ENCODE measurements at places on chromosomes 3 and 15.

DNA sequence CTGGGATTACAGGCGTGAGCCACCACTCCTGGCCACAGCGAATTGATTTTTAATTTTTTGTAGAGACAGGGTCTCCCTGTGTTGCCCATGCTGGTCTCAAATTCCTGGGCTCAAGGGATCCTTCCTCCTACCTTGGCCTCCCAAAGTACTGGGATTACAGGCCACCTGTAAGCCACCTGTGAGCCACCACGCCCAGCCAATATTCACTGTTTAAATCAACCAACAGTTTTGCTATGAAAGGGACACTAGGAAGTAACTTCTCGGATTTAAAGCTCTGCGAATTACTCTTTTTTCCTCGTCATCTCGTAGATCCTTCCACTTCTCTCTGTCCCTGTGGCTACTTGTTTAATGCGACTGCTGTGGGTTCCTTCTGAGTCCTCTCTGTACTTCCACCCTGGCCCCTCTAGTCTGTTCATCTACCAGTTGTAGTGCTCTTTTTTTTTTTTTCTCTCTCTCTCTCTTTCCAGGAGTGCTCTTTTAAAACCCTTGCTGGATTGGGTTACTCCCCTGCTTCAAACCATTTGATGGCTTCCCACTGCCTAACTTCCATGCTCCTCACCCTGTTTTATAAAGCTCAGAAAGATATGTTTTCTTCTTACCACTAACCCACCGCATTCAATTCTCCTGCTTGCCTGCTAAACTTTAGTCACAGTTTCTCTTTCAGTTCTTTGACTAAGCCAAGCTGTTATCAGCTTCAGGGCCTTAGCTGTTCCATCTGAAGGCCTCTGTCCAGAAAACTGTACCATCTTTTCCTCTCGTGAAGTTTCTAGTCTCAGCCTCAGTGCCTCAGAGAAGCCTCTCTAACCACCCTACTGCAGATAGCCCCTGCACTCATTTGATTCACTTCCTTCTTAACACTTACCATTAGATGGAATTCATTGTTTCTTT, 12.4 kb downstream of the RTF1 start:
- no peak for DNase-seq

DNA sequence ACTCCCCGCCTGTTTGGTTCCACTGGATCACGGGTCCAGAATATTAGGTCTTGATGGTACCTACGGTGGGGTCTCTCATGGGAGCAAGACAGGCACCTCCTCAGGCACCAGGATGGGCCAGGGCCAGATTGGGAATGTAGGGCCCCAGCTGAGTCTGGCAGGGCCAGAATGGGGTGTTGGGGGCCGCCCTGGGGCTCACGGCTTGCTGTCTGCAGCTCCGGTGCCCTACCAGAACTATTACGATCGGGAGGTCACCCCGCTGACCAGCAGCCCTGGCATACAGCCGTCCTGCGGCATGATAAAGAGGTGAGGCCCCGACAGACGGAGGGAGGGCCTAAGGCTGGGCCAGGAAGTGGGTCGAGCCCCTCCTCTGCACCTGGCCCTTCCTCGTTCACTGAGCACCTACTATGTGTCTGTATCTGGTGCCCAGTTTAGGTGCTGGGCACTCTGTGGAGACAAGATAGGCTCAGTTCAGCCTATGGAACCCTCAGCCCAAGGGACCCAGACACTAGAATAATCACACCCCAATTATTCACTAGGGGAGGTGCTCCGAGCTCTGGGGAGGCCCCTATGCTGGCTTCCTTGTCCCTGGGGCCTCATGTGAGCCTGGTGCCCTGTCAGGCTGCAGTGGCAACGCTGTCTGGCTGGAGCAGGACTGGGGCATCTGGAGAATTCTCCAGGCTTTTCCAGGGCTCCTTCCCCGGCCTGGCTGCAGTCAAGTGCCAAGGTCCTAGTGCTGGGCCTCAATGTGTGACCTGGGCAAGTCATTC, 37.9 kb downstream of the PSTPIP1 start:
- DNase-seq: no peak

- no peak for DNase-seq
These were observed 258.5 kb downstream of the PDCD6IP start for GRCh38 chr3:34056951-34057390.

- no peak for DNase-seq
These were observed 7.7 kb downstream of the SELENOT start for GRCh38 chr3:150610785-150611184.

GRCh38 chr3:100503448-100503847, 11.0 kb downstream of the TMEM45A start:
- DNase-seq: no peak

GRCh38 chr3:35946854-35947515, 307.7 kb downstream of the ARPP21 start:
- no peak for DNase-seq

- no peak for DNase-seq
These were observed 26.7 kb downstream of the ISL2 start for GRCh38 chr15:76363251-76363650.

GRCh38 chr15:45802140-45802539, 167.3 kb downstream of the SQOR start:
- no peak for DNase-seq

GRCh38 chr3:188000361-188000861, 153.5 kb upstream of the LPP start:
- no peak for DNase-seq

DNA sequence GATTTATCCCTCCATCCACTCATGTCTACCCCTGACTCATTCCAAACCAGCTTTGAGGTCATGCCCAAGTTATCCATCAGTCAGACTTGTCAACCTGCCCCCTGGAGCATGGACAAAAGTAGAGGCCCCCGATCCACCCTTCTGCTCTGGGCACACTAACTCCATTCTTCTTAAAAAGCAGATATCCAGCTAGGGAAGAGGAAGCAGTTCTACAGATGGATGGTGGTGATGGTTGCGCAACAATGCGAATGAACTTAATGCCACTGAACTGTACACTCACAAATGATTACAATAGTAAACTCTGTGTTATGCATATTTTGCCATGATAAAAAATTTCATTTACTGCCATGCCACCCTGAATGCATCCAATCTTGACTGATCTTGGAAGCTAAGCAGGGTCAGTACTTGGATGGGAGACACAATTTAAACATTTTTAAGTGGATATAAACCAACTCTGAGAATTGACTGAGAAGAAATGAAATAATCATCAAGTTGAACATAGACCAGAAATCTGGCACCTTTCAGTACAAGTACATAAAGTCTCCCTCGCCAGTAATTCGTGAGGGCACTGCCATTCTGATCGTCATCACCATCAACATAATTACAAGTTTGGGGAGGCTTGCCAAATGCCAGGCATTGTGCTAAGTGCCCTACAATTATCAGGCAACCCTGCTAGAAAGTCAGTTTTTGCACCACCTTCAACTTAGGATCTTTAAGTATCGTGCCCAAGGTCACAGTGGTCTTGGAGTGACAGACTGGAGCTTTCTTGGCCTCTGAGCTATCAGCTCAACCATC, 124.8 kb downstream of the ATP10A start:
- DNase-seq: no peak
